ENCODE measurements at places on chromosomes 5 and 9. TPM values are rescaled to one million over a fixed set of nuclear protein-coding genes. Genes with fewer than 3 reads are reported as not detected.

DNA sequence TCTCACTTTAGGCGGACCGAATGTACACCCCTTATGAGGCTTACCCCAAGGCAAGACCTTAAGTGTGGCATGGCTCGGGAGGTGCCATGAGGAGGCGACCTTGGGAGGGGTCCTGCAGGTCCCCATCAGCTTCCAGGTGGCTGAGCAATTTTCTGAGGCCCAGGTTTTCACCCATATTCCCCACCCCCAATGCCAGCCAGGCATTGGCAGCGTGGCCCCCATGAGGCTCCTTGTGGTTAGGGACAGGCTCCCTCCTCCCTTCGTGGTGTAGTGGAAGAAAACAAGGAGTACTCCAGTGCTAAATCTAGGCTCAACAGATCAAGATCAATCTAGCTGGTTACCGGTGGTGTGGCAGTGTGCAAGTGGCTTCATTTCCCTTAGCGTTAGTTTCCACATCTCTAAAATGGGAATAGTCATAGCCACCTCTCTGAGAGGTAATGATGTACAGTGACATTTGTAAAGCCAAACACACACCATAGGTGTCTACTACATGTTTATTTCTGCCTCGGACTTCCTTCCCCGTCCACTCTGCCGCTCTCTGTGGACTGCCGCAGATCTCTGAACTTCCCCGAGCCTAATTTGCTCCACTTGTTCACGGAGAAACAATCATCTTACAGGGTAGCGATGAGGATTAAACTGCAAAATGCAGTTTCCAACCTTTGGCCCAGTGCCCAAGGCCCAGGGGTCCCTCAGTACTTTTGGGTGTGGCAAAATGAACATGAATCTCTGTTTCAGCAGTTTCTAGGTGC lies 8.4 kb downstream of the LHX2 start:
- H3K27ac ChIP-seq = no peak overlapping the region
- DNase-seq = no peak
- no peak overlapping the region for H3K4me3 ChIP-seq
- peaks cover 100% of the 10 kb centered on the region for H3K27me3 ChIP-seq
- no peaks in the 10 kb centered on the region for H3K36me3 ChIP-seq

DNA sequence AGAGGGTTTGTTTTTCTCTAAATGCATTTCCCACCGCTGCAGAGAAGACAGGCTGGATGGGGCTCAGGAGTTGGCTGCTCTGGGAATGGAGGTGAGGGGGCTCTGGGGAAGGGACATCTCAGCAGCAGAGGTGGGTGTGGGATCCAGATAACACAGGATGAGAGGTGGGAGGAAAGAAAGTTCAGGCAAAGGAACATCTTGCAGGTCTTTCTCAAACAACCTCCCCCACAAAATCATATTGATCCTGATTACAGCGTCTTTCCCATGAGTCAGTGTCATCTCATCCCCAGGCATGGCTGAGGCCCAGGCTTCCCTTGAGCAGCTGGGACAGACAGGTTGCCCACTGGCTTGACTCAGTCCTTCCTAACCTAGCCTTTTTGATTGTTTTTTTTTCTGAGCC lies 11.3 kb upstream of the ACSL6 start:
- no peak for DNase-seq
- H3K4me1 ChIP-seq = no peaks in the 10 kb centered on the region

The PCDHA11 gene
- total RNA-seq = 1.4 TPM

DNA sequence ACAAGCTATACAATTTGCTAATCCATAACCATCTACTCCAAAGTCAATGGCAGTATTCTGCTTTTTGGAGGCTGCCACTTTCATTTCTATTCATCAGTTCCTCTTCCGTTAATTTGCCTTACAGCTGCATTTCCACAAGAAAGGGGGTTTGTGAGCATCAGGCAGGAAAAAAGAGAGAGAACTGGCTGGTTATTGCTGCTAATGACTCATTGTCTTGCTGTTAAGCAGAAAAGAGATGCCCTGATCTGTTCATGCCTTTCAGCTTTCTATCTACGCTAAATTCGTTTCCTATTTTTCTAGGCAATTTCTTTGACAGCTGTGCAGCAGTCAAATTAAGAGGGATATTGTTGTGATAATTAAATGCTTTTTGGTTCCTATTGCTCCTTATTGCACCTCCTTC lies 65.9 kb upstream of the GNAQ start:
- no peak overlapping the region for H3K4me3 ChIP-seq
- H3K4me1 ChIP-seq = no peaks in the 10 kb centered on the region
- no peak for DNase-seq
- no peak overlapping the region for H3K27ac ChIP-seq
- H3K36me3 ChIP-seq = no peaks in the 10 kb centered on the region

The PNPLA7 gene
- total RNA-seq = 2.9 TPM

The SREK1 gene
- 62.8 TPM for total RNA-seq

DNA sequence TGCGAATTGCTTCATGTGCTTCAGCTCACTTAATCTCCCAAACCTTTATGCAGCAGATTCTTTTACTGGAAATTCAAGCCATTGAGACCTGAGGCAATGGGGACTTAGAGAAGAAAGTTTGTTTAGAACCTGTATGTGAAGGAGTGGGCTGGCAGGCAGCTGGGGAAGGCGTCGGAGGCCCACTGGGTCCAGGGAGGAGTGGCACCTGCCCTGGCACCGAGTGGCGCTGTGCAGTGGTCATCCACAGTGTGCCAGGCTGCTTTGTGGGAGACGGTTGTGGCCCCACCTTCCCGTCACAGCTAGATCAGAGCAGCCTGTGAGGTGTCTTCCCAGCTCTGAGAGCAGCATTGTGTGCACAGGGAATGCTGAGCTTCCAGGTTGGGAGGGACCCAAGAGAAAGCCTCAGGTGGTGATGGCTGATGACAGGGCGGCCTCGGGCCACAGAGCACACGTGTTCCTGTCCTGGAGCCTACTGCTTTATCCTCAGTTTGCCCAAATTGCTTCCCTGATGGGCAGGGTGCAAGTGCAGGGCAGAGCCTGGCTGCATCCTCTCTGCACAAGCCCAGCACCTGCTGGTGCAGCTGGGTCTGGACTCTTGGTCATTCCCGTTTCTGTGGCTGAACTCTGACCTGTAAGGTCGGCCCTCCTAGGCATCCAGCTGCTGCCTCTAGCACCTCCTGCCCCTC lies 175.2 kb downstream of the CACNA1B start:
- H3K4me3 ChIP-seq = no peak overlapping the region
- H3K27me3 ChIP-seq = no peaks in the 10 kb centered on the region
- H3K36me3 ChIP-seq = no peaks in the 10 kb centered on the region
- H3K4me1 ChIP-seq = no peaks in the 10 kb centered on the region
- H3K27ac ChIP-seq = no peak overlapping the region

The TIGD6 gene
- total RNA-seq = 5.8 TPM

DNA sequence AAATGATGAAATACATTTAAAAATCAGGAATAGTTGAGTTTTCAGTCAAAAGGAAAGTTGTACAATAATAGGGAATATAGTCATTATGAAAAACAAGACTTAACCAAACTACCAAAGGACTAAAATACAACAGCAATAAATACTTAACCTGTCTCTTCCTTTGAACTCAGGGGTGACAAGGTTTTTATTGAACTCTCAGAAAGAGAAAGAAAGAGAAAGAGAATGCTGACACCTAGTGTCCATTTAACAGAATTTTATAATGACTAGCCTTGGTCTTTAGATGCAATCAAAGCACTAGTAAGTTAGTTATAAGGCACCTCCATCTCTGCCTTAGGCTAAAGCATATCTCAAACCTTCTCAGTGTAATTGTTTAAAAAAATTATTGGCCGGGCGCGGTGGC lies 47.5 kb downstream of the UIMC1 start:
- no peak for DNase-seq
- no peak overlapping the region for H3K4me3 ChIP-seq
- peaks cover 32% of the 10 kb centered on the region for H3K36me3 ChIP-seq
- H3K27ac ChIP-seq = no peak overlapping the region

DNA sequence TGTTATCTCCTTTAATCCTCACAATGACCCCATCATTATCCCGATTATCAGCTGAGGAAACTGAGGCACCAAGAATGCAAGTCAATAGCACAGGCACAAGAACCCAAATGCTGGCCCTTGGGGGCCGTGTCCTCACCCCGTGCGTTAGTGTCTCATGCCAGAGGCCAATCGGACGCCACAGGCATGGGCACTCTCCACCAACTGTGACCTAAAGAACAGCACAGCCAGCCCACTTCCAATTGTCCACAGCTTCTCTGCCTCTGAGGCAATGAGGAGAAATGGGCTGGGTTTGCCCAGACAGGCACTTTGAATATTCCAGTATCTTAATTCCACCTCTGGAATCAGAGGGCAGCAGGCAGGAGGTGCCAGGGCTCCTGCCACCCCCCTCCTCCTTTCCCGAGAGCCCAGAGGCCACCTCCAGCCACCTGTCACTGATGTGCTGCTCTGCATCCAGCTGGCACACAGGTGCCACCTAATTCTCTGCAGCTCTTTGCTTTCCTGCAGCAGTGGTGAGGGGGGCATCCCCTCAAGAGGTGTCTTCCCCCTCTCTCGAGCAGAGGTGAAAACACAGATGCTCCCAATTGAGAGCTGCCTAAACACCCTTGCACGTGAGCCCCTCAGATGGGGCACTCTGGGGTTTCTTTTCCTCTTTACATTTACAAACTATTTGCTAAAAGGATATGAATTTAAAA lies 107.5 kb downstream of the ROR2 start:
- no peaks in the 10 kb centered on the region for H3K36me3 ChIP-seq
- H3K27me3 ChIP-seq = peaks cover 22% of the 10 kb centered on the region
- H3K4me3 ChIP-seq = no peak overlapping the region
- no peak overlapping the region for H3K27ac ChIP-seq

DNA sequence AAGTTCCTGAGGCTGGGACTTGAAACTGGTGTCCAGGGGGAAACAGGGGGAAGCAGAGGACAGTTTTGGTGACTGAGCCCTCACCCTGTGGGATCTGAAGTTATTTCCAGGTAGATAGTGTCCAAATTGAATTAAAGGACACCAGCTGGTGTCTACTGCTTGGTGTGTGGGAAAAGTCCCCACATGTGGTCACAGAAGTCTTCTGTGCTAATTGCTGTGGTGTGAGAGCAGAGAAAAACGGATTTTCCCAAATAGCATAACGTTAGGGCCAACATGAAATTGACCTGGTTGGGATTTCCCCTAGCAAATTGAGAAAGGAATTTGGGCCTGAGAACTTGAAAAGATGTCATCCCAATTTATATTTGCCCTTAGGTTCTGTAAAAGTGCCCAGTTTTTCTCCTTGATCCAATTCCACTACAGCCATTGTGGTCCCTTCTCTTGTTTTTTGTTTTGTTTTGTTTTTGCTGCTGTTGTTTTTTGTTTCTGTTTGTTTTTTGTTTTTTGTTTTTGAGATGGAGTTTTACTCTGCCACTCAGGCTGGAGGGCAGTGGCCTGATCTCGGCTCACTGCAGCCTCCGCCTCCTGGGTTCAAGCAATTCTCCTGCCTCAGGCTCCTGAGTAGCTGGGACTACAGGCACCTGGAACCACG lies 5.6 kb upstream of the STARD4 start:
- H3K4me1 ChIP-seq = no peaks in the 10 kb centered on the region
- no peaks in the 10 kb centered on the region for H3K27me3 ChIP-seq
- no peak overlapping the region for H3K27ac ChIP-seq
- H3K36me3 ChIP-seq = no peaks in the 10 kb centered on the region
- no peak for DNase-seq

The SLC6A3 gene
- 0.10 TPM for total RNA-seq

The FOXD4L6 gene
- not detected for total RNA-seq

The IL13 gene
- total RNA-seq = not detected

The SPTLC1 gene
- total RNA-seq = 68.0 TPM

GRCh38 chr5:142095651-142096330 lies 12.8 kb upstream of the NDFIP1 start:
- no peaks in the 10 kb centered on the region for H3K36me3 ChIP-seq
- H3K4me1 ChIP-seq = peaks cover 8% of the 10 kb centered on the region
- H3K4me3 ChIP-seq = no peak overlapping the region
- DNase-seq = peak; percentile 61
- H3K27ac ChIP-seq = peak overlapping the region; percentile 61

DNA sequence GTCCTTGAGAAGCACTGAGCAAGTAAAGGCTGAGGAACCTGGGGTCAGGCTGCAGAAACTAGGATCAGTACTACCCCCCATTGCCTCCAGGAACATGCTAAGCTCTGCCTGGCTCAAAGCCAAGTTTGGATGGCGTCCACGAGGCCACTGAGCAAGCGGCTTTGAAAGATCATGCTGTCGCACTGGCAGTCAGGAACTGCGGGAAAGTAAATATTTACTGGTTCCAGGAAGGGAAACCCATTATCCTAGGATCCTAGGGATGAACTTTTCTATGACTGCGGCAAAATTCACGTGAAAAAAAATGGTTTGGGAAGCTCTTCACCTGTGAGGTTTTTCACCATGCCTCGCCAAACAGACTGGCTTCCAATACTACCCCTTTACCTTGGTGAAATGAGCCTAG lies 75.3 kb upstream of the PJA2 start:
- no peaks in the 10 kb centered on the region for H3K27me3 ChIP-seq
- H3K36me3 ChIP-seq = no peaks in the 10 kb centered on the region
- H3K4me3 ChIP-seq = no peak overlapping the region

DNA sequence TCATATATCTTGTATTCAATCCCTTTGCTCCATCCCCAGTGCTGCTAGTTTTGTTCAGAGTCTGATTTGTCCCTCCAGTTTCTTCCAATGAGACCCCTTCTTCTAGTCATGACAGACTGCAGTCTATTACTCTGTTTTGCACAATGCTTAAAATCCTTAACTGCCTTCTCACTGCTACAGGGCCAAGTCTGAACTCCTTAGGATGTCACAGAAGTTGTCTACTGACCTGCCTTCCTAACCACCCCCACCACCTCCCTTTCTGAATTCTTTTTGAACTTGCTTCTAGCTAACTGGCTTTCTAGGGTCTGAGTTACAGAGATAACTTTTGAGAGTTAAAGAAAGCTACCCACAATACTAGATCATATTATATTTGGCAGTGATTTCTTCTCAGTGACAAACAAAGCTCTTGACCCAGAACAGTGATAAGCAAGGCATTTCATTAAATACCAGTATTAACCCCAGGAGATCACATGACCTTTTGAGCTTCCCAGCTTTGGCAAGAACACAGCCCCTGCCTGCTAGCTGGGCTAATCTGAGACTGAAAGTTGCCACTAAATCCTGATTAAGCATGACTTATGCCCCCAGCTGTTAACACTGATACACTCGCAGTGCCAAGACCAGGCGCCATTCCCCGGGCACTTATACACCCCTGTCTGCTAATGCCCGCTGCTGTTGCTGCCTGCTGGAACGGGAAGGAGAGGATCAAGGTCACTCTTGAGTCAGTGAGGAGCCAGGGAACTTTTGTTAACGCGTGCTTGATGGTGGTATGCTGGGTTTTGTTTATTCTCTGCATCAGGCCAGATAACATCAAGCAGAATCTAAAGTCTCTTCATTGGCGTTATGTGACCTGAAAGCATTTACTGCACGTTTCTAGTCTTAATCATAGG lies 36.4 kb upstream of the ADAMTSL1 start:
- H3K4me3 ChIP-seq = no peak overlapping the region
- peaks cover 7% of the 10 kb centered on the region for H3K4me1 ChIP-seq
- peaks cover 11% of the 10 kb centered on the region for H3K27me3 ChIP-seq
- H3K36me3 ChIP-seq = no peaks in the 10 kb centered on the region
- DNase-seq = no peak
- H3K27ac ChIP-seq = peak overlapping the region; percentile 9

DNA sequence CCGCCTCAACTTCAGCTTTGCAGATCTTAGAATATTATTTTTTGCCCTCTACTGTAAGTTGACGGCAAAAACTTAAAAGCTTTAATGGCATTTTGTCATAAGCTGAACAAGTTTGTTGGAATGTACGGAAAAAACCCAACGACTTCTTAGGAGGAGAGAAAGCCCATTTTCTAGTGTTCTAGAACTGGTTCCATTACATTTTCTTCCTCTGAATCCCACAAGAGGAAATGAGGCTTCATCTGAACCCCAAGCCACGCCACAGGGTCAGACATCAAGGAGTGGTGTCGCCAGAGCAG lies 113.7 kb downstream of the LHFPL2 start:
- no peak for DNase-seq
- H3K4me3 ChIP-seq = no peak overlapping the region
- no peaks in the 10 kb centered on the region for H3K4me1 ChIP-seq
- H3K27ac ChIP-seq = no peak overlapping the region
- H3K27me3 ChIP-seq = no peaks in the 10 kb centered on the region
- no peaks in the 10 kb centered on the region for H3K36me3 ChIP-seq
